ENCODE measurements at places on chromosomes 16 and 17.

- DNase-seq = no peak
Observed at GRCh38 chr17:55681342-55681700, 41.3 kb downstream of the TMEM100 start.

DNA sequence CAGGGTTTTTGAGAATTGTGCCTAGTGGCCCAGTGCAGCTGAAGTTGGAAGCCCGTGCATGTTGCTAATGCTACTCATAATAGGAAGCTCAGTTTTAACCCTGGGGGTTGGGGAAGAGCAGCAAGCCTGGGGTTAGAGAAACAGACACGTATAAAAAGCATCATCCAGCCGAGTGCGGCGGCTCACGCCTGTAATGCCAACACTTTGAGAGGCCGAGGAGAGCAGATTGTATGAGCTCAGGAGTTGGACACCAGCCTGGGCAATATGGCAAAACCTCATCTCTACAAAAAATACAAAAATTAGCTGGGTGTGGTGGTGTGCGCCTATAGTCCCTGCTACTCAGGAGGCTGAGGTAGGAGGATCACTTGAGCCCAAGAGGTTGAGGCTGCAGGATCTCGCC is 2.3 kb upstream of the CLUH start:
- no peak for DNase-seq

DNA sequence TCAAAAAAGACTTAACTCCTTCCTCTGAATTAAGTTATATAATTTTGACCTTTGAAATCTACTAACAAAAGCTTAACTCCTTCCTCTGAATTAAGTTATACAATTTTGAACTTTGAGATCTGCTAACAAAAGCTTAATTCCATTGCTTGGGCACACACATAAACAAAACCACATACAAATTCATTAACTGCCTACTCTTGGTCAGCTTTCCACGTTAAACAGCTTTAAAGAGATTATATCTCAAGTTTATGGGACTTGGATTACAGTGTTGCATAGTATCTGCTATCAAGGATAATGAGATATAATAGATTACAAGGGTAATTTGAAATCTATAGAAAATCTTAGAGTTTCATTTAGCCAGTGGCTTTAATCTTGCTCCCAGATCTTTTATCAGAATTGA is 23.5 kb downstream of the COX10 start:
- no peak for DNase-seq

DNA sequence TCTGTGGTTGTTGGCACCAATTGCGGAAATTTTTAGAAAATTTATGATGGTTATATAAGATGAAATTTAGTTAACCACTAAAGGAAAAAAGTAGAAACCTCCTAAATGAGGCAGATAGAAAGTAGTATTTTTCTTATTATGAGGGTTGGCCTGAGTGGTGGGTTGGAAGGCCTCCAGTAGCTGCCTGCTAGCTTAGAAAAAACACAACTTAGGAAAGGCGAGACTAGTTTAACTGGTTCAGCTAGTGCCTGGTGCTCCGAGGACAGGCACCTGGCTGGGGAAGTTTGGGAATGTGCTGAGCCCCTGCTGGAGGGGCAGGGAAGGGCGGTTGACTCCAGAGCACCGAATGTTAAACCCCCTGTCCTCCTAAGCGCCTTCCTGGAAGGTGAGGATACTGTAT is 19.9 kb downstream of the LDHD start:
- no peak for DNase-seq

DNA sequence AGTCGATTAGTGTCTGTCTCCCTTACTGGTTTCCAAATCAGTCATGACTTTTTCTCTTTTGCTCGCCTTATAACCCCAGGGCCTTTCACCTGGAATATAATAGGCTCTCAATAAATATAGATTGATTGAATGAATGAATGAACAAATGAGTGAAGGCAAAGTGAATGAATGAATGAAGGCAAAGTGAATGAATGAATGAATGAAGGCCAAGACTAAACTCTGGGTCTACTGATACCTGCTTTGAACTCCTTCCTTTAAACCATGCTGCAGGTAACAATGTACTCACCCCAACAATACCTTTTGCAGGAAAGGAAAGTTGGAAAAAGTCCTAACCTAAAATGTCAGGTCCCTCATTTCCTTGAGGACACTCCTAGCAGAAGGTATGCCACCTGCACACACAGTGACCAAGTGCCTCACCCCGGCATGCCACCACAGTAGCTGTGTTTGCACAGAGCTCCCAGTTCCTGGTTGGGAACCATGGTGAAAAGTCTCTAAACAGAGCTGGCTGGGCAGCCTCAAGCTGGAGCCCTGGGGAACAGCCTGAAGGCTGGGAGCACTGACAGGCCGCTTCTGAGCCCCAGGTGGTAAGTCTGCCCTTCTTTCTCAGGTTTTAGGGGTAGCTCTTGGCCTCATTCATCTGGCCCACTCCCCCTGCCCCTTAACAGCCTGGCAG is 42.7 kb upstream of the ANKFN1 start:
- DNase-seq = no peak

All from cerebellar nuclear complex (tissue), 1 donor.